ENCODE measurements at places on chromosomes 3 and 15. TPM values are rescaled to one million over a fixed set of nuclear protein-coding genes. Genes with fewer than 3 reads are reported as not detected.

The REC114 gene
- total RNA-seq: not detected

The DUT gene
- total RNA-seq: 31.0 TPM

The ATP13A5 gene
- total RNA-seq: not detected

The SH2D7 gene
- not detected for total RNA-seq

The GRAMD2A gene
- total RNA-seq: not detected

The LINGO1 gene
- 0.86 TPM for total RNA-seq

The GP9 gene
- 0.20 TPM for total RNA-seq

The KY gene
- not detected for total RNA-seq

The NIPA2 gene
- 18.1 TPM for total RNA-seq

The C3orf85 gene
- total RNA-seq: 11.4 TPM

The AGBL1 gene
- not detected for total RNA-seq

The NOX5 gene
- total RNA-seq: 0.13 TPM

The SYNPR gene
- not detected for total RNA-seq

The KLHL6 gene
- 0.65 TPM for total RNA-seq

The KBTBD8 gene
- 1.5 TPM for total RNA-seq

The ZBBX gene
- not detected for total RNA-seq

The FRMD4B gene
- total RNA-seq: 12.8 TPM

The CLDN16 gene
- total RNA-seq: 1.2 TPM

The ACOX2 gene
- 285 TPM for total RNA-seq

The TMEM87A gene
- 12.7 TPM for total RNA-seq

The LTF gene
- 1.7 TPM for total RNA-seq

The CPN2 gene
- total RNA-seq: 159 TPM

The ZMYND10 gene
- total RNA-seq: 1.7 TPM

The GREM1 gene
- total RNA-seq: 2.2 TPM

The LRRC57 gene
- total RNA-seq: 8.4 TPM
